Bronchial epithelial cell (primary cell): ENCODE measurements at places on chromosomes 7 and 10. TPM values are rescaled to one million over a fixed set of nuclear protein-coding genes. Genes with fewer than 3 reads are reported as not detected.
A peak's percentile ranks its signal among the peaks of the same experiment; 100 is the strongest.

- no peak for DNase-seq
Measured at GRCh38 chr10:55033061-55033460, 232.0 kb upstream of the PCDH15 start.

GRCh38 chr7:100380196-100380595, 6.9 kb downstream of the PILRA start:
- no peak for DNase-seq

DNA sequence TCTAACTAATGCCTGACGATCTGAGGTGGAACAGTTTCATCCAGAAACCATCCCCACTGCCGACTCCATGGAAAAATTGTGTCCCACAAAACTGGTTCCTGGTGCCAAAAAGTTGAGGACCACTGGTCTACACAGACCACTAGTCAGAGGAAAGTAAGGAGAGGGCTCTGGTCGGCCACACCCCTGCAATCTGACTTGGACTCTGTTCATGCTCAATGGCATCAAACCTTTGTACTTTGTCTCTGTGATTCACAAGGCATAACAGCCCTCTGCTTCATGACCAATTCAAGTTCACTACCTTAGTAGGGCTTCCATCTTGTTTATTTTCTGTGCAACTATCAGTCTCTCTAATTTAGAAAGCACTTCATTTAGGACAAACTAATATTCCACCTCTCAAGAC, 1.8 kb downstream of the TUBAL3 start:
- DNase-seq = no peak

- DNase-seq = peak; percentile 23
Measured at GRCh38 chr10:87659571-87660483, at the start of gene PAPSS2. TSS of gene PAPSS2 (plus strand) at chr10:87659878. CDS start at chr10:87659982, 104 bp downstream.

- no peak for DNase-seq
Measured at GRCh38 chr7:72337390-72338167, 74.6 kb downstream of the CALN1 start.

- DNase-seq = no peak
Measured at GRCh38 chr7:44267719-44268421, 57.5 kb downstream of the CAMK2B start.

DNA sequence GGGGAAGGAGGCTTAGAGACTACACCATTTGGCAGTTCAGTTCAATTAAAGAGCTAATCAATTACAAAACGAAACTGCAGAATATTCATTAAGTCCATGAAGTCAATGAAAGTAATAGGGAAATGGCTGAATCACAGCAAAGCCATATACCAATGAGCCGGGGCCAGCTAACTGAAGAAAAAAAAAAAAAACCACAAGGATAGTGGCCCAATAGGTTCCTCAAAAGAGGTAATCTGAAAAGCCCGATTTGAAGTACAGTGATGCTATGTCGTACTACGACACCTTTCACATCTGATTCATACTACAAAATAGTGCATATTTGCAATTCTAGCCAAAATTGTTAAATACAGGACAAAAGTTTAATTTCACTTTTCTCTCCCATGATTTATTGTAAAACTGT, 2.5 kb downstream of the ARHGAP12 start:
- no peak for DNase-seq

GRCh38 chr7:116431787-116432526, 67.6 kb upstream of the CAV2 start:
- peak; percentile 43 for DNase-seq

DNA sequence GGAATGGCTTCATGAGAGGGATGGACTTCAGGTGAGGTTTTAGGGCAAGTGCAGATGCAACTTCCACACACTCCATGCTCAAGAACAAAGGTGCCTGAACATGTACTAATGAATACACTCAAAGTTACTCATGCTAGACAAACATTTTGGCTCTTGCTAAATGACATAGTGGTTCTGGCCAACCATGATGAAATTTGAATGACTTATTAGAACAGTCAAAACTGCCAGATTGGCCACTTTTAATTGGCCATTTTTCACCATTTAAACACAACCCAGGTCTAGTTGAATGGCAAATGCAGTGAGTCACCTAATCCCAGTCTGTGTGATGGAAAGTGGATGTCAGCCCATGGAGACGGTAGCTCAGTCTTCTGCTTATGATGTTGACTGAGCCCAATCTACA, 4.9 kb upstream of the PTPRN2 start:
- DNase-seq = peak; percentile 93

The SPDYE1 gene
- not detected in 2 replicates for total RNA-seq

The FGFR2 gene
- 16.8 and 18.8 TPM in 2 replicates for total RNA-seq

The LMOD2 gene
- total RNA-seq = not detected in 2 replicates

The PRSS1 gene
- under 0.01 TPM in 1 of 2 replicates, not detected in the other for total RNA-seq

The LRRN3 gene
- total RNA-seq = not detected in 2 replicates

The ARHGEF5 gene
- 10.5 and 14.3 TPM in 2 replicates for total RNA-seq
